ENCODE measurements at places on chromosomes 7 and 10.

GRCh38 chr10:14233566-14233965 lies 97.2 kb downstream of the FRMD4A start:
- DNase-seq: no peak

- DNase-seq: no peak
Observed at GRCh38 chr7:69967689-69968450, 369.6 kb downstream of the AUTS2 start.

- DNase-seq: no peak
Observed at GRCh38 chr10:118210276-118210675, 131.8 kb downstream of the FAM204A start.

GRCh38 chr10:97412891-97413304 lies 11.8 kb upstream of the RRP12 start:
- DNase-seq: no peak

DNA sequence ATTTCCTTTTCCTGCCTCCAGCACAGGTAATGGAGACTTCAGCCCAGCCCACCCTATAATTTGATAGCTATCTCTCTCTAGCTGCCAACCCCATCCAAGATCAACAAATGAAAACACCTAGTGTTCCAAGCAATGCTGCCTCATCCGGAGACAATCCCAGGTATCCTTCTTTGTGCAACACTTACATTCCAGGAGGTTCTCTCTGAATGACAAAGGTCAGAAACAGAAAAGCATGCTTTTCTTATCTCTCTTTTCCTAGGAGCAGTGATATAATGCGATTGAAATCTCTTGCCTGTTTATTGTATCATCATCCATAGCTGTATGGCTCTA lies 699.3 kb downstream of the INHBA start:
- no peak for DNase-seq

GRCh38 chr7:27399791-27400567 lies 157.4 kb downstream of the EVX1 start:
- no peak for DNase-seq

- DNase-seq: no peak
Observed at GRCh38 chr7:101987494-101987893, 170.1 kb downstream of the CUX1 start.

- no peak for DNase-seq
Observed at GRCh38 chr7:129713544-129713943, 102.0 kb downstream of the NRF1 start.

DNA sequence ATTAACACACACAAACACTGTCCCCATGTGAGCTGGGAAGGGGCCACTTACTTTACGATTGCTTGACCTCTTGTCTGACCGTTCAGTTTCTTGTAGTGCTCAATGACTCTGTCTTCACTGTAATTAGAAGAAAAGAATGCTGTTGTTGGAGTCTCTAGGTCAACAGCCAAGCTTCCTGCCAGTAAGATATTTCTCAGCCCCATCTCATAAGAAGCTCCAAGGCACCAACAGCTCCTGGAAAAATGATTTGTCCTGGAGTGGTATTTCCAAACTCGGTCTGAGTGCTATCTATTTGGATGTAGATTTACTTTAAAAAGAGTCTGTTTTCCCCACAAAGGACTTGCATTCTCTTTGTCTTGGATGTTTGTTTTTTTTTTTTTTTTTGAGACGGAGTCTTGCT lies 153.7 kb downstream of the PRPF18 start:
- no peak for DNase-seq

- DNase-seq: no peak
Observed at GRCh38 chr7:25478925-25479324, 250.6 kb upstream of the NPVF start.

- DNase-seq: no peak
Observed at GRCh38 chr7:19999681-20000080, 217.5 kb downstream of the MACC1 start.

DNA sequence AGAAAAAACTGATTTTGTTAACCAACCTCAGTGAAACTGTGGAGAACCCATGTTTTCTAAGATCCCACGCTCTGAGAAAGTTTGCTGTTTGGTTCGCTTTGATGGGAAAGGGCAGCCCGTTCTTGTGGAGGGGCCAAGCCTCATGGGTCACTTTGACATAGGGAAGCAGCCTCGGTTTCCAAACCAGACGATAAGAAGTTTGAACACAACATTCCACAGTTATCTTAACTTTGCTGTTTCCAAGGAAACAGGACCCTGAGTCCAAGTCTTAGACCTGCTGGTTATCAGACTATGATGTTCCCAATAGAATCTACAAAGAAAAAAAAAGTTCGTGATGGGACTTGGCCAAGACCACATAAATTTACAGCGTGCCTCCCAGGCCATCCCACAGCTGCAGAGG lies 182.3 kb downstream of the NRP1 start:
- no peak for DNase-seq

- DNase-seq: no peak
Observed at GRCh38 chr7:85471740-85472139, 284.9 kb upstream of the SEMA3D start.

DNA sequence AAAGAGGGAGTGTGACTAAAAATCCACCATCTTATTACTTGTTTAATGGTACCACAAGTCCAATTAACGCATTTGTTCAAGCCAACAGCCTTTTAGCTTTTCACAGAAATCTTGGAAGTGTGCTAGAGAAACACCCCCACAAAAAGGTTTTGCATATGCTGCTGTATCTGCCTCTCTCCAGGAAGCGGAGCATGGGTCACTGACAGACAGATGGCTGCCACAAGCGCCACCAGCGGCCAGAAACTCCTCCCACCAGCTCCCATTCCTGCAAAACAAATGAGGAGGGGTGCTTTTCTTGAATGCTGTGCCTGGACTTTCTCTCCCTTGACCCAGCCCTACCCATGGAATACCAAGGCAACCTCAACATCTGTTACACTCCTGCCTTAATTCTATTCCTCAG lies 176.3 kb upstream of the LRGUK start:
- no peak for DNase-seq

DNA sequence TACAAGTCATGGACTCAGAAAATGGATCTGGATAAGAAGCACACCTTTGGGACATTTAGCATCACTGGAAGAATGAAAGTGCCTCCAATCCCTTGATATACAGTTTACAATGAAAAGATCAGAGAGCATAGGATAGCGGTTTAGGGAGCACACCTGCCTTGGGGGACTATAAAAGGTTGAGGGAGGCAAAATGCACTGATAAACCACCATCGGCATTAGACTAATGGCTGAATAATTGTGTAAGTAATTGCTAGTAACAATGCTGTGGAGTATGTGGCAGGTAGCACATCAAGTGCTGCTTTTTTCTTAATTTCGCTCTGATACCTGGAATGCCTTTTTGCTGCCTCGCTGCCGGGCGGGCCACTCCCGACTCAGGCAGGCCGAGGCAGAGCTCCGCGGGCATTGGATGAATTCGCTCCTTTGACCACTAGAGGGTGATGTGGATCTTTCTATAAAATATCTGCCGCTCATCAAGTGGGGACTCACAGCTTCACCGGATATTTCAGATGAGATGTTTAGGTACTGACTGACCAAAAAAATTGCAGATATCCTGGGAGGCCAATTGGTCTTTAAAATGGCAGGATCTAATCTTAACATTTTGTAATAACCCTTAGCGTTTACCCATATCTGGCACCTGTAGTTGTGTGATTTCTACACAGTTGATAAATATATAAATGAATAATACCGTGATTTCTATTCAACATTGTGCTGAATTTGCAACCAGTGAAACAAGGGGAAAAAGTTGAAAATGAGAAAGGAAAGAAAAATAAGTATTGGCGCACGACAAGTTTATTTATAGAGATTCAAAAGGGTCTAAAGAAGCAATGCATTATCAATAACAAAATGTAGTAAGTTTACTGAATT lies 116.8 kb upstream of the PRSS1 start:
- DNase-seq: peak; percentile 21

GRCh38 chr10:131616040-131616439 lies 284.8 kb upstream of the PPP2R2D start:
- DNase-seq: no peak

- no peak for DNase-seq
Observed at GRCh38 chr10:77361831-77362230, 275.8 kb downstream of the KCNMA1 start.

DNA sequence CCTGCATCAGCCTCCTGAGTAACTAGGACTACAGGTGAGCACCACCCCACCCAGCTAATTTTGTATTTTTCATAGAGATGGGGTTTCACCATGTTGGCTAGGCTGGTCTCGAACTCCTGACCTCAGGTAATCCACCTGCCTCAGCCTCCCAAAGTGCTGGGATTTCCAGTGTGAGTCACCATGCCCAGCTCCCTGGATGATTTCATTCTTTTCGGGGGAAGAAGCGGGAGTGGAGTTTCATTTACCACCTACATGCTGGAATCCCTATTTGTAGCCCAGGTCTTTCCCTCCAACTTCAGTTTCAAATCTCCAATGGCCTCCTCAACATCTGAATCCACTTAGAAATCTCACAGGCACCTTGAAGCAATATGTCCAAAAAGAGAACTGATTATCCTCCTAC lies 2.9 kb upstream of the BTRC start:
- no peak for DNase-seq

- no peak for DNase-seq
Observed at GRCh38 chr10:45255706-45256105, 59.7 kb downstream of the OR13A1 start.

DNA sequence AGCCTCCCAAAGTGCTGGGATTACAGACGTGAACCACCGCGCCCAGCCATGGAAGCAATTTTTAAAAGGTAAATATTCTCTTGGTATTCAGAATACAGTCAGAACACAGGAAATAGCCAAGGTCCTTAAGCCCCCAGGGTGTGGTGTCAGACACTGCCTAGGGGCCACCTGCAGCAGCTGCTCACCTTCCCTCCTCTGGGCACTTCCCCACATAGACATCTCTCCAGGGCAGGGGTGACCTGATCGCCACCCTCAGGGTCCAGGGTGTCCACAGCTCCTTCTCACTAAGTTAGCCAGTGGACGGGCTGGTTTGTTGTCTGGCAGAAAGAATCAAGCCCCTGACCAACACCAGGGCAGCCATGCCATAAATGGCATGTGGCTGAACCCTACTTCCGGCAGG lies 15.9 kb downstream of the URGCP start:
- DNase-seq: no peak

GRCh38 chr10:30459283-30459682 lies 25.3 kb downstream of the MAP3K8 start:
- DNase-seq: no peak

GRCh38 chr10:79319115-79319771 lies 28.0 kb upstream of the PPIF start:
- no peak for DNase-seq

DNA sequence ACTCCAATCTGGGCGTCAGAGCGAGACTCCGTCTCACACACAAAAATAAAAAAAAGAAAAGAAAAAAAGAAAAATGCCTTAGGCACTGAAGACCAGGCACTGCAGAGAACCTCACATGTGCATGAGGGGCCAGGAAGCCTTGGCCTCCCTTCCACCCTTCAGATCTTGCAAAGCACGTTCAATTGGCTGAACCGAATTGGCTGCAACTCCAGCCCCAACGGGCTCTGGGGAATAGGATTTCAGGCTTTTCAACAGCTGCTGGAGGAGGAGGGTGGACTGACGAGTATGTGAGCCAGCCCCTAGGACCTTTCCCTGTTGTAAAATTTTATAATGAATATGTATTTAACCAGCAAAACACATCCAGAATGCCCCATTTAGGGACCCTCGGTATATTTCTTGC lies 16.7 kb downstream of the TMEM120A start:
- no peak for DNase-seq

- DNase-seq: no peak
Observed at GRCh38 chr7:152076324-152076821, 50.9 kb downstream of the GALNT11 start.

DNA sequence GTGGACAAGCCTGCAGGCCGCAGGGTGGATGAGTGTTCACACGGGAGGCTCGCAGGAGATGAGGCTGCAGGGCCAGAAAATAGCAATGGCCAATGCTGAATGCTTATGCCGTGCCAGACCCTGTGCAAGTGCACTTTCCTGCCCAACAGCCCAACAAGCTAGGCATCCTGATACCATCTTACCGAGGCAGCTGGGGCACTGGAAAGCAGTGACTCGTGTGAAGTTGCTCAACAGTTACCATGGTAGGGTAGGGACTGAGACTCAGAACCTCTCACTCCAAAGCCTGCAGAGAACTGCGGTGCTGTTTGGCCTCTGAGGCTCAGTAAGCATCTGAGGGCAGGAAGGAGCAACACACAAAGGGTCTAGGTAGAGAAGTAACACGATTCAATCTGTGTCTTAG lies 43.7 kb downstream of the JAZF1 start:
- DNase-seq: no peak

DNA sequence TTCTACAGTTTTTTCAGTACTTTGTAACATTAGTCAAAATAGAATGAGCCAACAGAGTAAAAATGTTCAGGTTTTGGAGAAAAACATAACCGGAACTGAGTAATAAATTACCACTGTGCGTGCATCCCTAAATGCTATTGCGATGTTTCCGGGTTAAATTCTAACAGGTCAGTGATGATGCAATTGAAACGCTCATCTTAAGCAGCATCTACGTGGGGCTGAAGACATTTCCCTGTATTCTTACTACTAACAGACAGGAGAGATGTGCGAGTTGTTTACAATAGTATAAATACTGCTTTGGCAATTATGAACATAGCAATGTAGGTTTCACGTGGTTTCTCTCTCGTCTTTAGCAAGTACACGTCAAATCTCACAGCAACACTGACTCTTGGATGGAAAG lies 149.4 kb downstream of the USP6NL start:
- DNase-seq: no peak

DNA sequence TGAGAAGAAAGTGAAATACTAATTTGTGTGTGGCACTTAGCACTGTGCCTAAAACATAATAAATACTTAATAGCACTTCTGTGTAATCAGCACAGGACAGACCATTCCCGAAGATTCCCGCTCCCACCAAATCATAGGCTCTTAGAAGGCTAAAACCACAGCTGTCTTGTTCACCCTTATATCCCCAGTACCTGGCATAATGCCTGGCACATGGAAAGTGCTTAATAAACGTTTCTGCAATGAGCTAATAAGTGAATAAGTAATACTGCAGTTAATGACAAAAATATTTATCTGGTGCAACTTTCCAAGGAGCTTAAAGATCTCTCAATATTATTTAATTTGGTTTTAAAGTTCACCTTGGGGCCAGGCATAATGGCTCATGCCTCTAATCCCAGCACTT lies 43.2 kb downstream of the MTURN start:
- no peak for DNase-seq

DNA sequence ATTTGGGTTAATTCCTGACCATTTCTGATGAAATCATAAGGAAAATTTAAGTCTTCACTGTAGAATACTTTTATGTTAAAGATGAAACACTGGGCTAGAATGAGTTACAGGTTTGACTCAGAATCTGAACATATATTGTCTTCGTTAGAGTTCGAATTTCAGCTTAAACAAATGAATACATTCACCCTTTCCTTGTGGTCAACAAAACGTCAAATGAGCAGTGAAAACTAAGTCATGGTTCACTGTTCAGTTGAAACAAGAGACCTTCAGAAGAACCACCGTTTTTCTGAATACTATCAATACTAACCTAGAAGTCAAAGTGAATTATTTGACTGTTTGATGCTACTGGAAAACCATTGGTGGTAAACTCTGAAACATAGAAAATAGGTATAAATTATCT lies 235.2 kb upstream of the ZWINT start:
- no peak for DNase-seq

DNA sequence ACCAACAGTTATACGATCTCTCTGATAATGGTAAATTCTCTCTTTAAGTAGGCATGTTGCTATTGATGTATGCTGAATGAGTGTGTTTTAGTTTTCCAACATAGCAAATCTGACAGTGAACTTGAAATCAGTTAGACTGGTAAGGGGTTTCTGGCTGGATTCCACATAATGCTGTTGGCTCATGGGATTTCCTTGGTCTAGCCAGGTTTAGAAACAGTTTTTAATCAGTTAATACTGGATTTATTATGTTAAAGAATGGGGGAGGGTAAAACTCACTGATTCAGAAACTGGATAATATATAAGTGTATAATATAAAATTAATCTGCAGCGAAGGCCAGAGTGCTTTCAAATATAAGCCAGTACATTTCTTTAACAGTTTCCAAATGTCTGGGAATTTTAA lies 55.6 kb downstream of the PCDH15 start:
- no peak for DNase-seq
